ENCODE measurements at places on chromosomes 7 and 10. TPM values are rescaled to one million over a fixed set of nuclear protein-coding genes. Genes with fewer than 3 reads are reported as not detected.
A peak's percentile ranks its signal among the peaks of the same experiment; 100 is the strongest.

GRCh38 chr10:112369495-112370423 lies 4.2 kb upstream of the ACSL5 start:
- ATAC-seq: no peak

- ATAC-seq: no peak
These were observed 305.2 kb upstream of the ETV1 start for GRCh38 chr7:14294637-14295036.

DNA sequence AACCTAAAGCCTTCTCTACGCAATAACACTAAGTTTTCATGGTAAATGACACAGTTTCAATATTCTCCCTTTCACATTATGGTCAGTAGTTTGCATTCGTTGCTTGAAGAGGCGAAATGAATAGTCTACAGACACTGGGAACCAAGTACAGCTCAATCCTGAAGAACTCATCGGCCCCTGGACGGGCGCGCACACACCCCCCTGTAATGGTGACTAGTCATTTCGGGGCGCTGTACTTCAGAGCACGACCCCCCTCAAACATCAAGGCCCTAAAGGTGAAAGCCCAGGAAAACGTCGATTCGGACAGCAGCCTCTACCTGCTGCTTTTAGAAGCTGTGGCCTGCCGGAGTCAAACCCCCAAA lies 1.0 kb downstream of the NT5C2 start:
- ATAC-seq: no peak

GRCh38 chr7:143008007-143008901 lies 18.7 kb downstream of the OR9A2 start:
- peak; percentile 85 for ATAC-seq

DNA sequence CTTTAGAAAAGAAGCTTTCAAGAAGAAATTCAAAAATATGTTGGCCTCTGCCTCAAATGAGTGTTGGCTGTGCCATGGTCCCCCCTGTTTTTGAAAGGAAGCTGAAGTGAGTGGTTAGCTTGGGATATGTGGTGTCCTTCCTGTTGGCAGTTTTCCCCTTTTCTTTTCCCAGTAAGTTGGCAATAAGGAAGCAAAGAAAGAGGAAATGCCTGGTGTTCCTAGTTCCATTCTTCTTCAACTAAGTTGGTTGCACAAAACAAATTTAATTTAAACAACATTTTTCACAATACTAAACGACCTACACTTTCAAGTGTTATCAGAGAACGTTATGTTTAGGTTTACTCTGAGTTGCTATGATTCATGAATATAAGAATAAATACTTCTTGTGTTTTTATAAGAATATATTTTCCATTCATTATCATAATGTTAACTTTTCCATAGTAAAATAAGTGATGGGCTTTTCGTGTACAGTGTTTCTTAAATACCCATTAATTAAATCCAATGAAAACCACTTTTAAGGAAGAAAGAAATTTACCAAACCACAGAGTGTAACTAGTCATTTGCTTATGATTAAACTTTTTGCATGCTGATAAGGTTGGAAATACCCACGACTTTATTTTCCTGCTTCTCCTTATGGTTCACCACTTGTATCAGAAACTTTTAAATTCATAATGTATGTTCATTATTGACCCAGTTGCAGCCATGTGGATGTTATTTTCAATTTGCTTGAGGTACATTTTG lies 7.7 kb downstream of the HDAC9 start:
- no peak for ATAC-seq

GRCh38 chr10:110756876-110757275 lies 112.7 kb downstream of the RBM20 start:
- no peak for ATAC-seq

GRCh38 chr7:15291699-15292098 lies 270.1 kb downstream of the AGMO start:
- no peak for ATAC-seq

DNA sequence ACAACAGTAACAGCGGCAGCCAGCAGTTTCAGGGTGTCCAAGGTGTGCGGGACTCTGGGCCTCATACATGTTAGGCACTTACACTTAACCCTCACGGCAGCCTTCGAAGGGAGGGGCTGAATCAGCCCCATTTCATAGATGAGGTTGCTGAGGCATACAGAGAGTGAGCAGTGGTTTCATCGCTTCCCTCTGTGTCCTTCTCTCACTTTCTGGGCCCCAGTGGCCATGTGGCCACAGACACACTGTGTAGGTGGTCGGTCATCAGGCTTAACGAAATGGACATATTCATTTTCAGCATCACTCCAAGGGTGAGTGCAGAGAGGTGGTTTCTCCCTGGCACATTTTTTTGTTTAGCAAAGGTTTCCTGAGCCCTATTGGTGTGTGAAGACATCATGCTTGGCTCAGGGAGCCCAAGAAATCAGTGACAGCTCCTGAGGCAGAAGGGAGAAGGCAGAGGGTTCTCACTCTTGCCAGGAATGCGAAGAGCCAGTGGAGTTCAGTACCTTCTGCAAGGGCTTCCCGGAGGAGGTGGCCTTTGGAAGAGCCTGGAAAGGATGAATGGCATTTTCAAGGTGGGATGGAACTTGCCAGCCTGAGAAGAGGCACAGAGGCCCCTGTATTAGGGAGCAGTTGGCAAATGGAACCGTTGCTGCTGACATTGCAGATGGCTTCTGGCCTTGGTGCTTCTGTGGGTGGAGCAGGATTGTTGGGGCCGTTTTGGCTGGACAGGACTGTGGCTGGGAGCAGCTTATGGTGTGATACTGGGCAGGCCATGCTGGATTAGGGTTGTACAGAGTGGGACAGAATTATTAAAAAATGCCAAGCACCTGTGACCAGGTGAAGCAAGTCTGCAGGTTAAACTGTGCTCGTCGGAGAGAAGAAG lies 61.7 kb upstream of the PPIF start:
- no peak for ATAC-seq

DNA sequence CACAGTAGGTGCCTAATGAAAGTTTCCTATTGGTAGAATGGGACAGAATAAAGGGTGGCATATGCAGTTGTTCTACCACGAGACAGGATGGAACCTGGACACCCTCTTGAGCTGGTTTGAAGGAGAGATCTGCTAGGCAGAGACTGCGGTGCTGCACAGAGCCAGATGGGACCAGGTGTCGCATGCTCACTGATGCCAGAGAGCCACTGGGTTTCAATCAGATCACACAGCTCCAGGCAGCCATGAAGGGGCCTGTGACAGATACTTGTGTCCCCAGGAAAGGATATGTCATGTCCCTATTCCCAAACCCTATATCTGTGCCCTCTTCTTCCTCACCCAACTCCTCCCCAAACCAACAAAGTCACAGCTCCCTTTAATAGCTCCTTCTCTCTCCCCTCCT lies 235.7 kb downstream of the PRPF18 start:
- no peak for ATAC-seq

- no peak for ATAC-seq
These were observed 36.7 kb downstream of the LSM5 start for GRCh38 chr7:32453341-32454011.

DNA sequence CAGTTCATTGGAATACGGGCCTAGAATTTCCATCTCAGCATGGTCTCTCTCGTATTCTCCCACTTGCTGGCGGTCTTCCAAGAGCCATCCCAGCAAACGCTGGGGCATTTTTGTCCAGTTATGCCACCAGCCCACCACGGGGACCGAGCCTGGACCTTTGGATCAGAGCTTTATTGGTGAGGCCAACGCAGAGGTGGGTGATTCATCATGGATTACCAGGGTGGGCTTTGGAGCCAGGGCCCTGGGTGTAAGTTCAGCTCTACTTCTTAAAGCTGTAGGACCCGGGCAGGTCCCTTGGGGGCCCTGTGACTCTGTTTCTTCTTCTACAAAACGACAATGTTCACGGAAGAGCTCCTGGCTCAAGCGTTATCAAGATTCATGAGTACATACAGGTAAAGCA lies 22.7 kb upstream of the PITRM1 start:
- ATAC-seq: no peak

- peak; percentile 88 for ATAC-seq
These were observed 167.8 kb upstream of the EEPD1 start for GRCh38 chr7:35985126-35985754.

GRCh38 chr10:62915158-62915557 lies 99.0 kb upstream of the EGR2 start:
- ATAC-seq: no peak

GRCh38 chr10:3911241-3911640 lies 126.2 kb upstream of the KLF6 start:
- ATAC-seq: no peak

DNA sequence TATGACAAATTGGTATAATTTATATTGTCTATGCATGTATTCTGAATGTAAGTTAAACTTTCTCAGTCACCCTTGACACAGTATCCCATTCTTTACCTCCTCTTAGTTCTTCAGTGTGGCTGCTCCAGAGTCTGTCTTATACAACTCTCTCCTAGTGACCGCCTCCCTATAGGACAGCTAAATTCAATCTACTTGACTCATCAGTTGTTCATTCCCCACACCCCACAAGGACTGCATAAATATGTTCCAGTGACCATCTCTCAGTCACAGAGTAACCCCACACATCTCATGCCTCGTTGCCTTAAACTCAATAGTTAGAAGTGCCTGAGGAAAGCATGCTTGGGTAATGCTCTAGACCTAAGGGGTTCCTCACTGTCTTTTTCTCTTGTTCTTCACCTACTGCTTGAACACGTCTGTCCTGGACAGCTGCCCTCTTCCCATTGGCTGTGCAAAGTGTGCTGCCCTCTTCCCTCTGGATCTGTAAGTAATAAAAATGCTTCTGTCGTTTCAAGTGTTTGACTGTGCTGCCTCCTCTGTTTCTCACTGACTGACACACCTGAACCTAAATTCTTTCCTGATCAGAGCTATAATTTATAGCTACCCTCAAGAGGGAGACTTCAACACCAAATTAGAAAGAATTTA lies 494.6 kb upstream of the GRM3 start:
- no peak for ATAC-seq

DNA sequence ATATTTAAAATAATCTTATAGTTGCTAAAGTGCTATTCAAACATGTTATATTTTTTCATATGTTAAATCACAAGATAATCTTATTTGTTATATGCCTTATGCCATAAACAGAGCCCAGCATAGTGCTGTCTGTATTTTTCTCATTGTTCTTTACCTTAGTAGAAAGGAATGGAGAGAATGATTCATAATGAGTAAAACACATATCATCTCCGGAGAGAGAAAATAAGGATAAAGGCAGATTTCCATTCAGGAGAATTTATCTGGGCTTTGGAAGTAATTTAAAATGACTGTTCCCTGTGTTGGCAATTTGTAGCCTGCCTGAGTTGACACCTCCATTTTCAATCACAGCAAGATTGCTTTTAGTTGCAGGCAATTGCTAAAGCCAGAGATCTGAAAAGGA lies 30.2 kb downstream of the CHN2 start:
- no peak for ATAC-seq

DNA sequence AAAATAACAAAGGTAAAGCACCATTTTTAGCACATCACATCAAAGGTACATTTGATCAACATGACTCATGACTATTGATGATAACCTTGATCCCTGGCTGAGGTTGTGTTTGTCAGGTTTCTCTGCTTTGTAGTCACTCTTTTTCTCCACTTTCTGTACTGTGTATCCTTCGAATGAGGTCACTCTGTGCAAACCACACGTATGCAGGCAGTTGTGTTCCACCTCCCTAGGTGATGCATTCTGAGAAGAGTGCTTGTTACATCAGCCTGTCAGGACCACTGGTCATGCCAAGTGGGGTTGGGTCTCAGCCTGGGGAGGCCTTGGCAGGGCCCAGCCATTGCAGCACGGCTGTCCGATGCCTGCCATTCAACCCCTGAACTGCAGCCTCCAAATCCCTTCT lies 62.8 kb upstream of the GJD4 start:
- ATAC-seq: no peak

DNA sequence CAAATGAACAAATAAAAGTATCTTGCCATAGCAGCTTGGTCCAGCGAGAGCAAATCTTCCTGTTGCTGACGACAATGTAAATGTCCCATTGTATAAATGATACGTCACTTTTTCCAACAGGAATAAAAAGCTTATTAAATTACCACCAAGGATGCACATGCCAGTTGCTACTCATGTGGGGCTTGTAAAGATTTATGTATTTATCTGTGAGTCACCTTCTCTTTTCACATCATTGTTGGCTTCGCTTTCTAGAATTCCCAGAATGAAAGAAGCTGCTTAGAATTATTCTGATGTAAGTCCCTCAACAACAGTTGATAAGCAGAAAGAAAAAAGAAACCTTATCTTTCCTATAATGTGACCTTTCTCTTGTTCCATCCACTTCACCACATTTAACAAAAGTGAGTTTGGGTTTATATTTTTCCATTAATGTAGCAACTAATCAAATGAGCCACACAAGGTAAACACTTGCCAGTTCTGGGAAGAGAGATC lies 22.4 kb downstream of the DNAJC12 start:
- ATAC-seq: no peak

DNA sequence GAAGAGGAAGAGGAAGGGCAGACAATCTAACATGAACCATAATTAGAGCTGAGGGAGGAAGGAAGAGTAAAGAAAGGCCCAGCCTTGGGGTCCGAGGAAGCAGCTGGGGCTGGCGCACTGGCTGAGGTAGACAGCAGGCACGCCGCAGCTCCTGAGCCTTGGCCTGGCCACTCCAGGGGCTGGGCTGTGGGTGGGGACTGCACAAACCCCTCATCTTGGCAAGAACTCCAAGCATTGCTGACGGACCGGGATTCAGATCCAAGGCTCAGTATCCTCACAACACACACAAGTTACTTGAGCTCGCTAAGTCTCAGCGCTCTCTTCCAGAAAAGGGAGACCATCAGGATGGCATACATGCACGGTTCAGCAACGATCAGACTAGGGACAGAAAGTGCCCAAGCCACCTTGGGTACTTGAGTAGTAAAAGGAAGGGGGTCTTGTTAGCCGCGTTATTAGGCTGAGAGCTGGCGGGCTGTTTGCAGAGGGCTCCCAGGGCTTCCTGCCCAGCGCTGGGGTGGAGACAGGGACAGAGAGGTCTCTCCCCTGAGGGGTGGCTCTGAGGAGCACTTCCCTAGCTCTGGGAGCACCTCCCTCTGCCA lies 4.5 kb downstream of the TNS3 start:
- no peak for ATAC-seq

The ASB15 gene
- not detected for total RNA-seq

The ACSM6 gene
- total RNA-seq: not detected

The FAM25C gene
- total RNA-seq: not detected

The KIAA1549 gene
- 0.93 TPM for total RNA-seq

The ZPBP gene
- total RNA-seq: not detected

The GNGT1 gene
- total RNA-seq: not detected

The JCAD gene
- 66.8 TPM for total RNA-seq

The LDB1 gene
- 43.7 TPM for total RNA-seq

The TBX20 gene
- total RNA-seq: not detected

Data from gastroesophageal sphincter (tissue), 4 donors.